Fibroblast of lung (primary cell): ENCODE measurements at places on chromosomes 1 and 21. TPM values are rescaled to one million over a fixed set of nuclear protein-coding genes. Genes with fewer than 3 reads are reported as not detected.
A peak's percentile ranks its signal among the peaks of the same experiment; 100 is the strongest.

Gene IGSF5
- total RNA-seq, result not detected in 2 replicates

Gene RGS8
- not detected in 2 replicates for total RNA-seq

Gene RAB7B
- 5.4 and 9.1 TPM in 2 replicates for total RNA-seq

GRCh38 chr1:93597709-93598108 lies 83.9 kb downstream of the BCAR3 start:
- DNase-seq, result peak; percentile 62
- no peaks in the 10 kb centered on the region for H3K27me3 ChIP-seq
- no peak overlapping the region for H3K27ac ChIP-seq
- no peak overlapping the region for H3K4me3 ChIP-seq

DNA sequence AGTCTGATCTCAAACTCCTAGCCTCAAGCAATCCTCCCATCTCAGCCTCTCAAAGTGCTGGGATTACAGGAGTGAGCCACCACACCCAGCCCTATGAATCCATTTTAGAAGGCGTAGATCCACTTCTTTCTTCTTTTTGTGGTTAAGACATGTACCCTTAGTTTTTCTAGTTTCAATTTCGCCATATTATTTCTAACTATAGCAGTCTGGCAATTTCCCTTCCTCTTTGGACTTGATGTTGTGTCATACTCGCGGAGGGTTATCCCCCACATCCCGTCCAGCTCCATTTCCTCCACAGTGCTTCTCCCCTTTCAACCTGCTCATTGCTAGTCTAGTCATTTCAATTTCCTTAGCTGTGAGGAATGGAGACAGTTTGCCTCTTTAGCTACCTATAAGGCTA lies 5.2 kb upstream of the LRRC8D start:
- H3K4me3 ChIP-seq, result no peak overlapping the region
- H3K27ac ChIP-seq, result no peak overlapping the region

GRCh38 chr1:36269408-36269838 lies 36.7 kb upstream of the SH3D21 start:
- peaks cover 7% of the 10 kb centered on the region for H3K36me3 ChIP-seq
- no peak overlapping the region for H3K4me3 ChIP-seq
- no peaks in the 10 kb centered on the region for H3K4me1 ChIP-seq
- no peaks in the 10 kb centered on the region for H3K27me3 ChIP-seq
- H3K27ac ChIP-seq, result no peak overlapping the region

GRCh38 chr21:43645136-43645891 lies 14.0 kb downstream of the HSF2BP start:
- DNase-seq, result peak; percentile 80
- no peaks in the 10 kb centered on the region for H3K36me3 ChIP-seq
- no peak overlapping the region for H3K27ac ChIP-seq
- no peaks in the 10 kb centered on the region for H3K27me3 ChIP-seq
- H3K4me1 ChIP-seq, result peaks cover 8% of the 10 kb centered on the region
- H3K4me3 ChIP-seq, result no peak overlapping the region

DNA sequence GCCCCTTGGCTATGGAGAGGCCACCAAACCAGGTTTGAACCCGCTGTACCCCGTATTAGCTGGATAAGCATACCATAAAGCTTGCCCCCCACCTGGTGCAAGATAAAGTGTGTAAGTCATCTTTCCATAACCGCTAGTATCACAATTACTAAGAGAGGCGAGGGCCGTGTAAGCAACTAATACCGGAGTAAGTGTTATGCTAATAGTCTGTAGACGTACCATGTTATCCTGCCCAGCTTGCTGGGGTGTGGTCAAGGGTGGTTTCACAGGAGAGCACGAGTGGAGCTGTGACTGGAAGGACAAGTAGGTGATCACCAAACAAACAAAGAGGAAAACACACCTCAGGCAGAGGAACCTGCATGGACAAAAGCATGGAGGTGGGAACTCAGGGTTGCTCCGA lies 3.6 kb upstream of the TNFRSF1B start:
- H3K27ac ChIP-seq, result no peak overlapping the region
- no peak overlapping the region for H3K4me3 ChIP-seq
- H3K27me3 ChIP-seq, result no peaks in the 10 kb centered on the region
- DNase-seq, result no peak
- no peaks in the 10 kb centered on the region for H3K36me3 ChIP-seq

DNA sequence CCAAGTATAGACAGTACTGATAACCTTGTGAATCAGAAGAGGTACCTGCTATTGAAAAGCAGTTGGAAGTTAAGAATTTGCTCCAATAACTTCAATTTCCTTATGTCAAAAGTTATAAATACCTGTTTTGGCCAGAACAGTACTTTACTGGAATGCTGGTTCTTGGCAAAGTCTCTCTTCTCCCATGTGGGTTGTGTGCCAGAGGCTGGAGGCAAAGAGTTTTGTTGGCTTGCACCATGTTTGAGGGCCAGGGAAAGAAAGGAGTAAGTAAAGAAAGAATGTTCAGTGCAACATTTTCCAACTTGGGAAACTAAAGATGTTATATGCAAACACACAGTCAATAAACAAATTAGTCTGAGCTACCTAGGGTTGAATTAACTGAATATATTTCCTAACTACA lies 67.0 kb upstream of the DYNLT5 start:
- peak; percentile 40 for DNase-seq
- no peaks in the 10 kb centered on the region for H3K4me1 ChIP-seq
- H3K27me3 ChIP-seq, result no peaks in the 10 kb centered on the region
- no peak overlapping the region for H3K4me3 ChIP-seq
- no peak overlapping the region for H3K27ac ChIP-seq

DNA sequence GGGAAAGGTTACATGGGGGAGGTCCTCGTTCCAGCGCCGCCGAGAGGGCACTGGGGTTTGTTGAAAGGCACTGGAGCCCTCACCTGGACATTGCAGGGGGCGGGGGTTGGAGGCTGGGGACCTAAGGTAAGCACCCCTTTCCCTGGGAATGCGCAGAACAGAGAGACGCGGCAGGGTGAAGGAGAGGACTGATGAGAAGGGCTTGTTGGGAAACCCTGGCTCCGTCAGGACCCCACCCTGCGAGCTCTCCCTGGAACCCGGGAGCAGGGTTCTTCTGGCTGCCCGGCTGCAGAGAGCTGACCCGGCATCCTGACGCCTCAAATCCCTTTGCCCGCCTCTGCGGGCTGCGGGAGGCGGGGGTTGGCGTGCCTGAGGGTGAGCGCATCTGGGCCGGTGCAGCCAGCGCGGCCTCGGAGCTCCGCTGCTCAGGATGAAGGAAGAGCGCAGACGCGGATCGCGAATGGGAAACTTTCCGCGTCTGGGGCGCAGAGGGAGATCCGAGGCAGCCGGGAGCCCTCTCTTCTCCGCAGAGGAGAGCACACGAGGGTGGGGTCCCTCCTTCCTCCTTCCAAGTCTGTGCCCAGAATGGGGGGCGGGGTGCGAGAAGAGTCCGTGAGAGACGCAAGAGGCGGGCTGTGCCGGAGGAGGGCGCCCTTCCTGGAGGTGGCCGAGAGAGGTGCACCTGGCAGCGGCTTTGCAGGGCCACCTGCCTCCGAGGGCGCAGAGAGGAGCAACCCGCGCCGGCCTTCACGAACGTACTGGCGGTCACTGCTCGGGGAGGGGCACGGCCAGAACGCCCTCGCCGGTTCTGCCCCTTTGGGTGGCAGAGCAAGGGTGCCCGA lies 2.4 kb downstream of the IGSF21 start:
- H3K4me1 ChIP-seq, result no peaks in the 10 kb centered on the region
- H3K4me3 ChIP-seq, result no peak overlapping the region
- H3K27me3 ChIP-seq, result peaks cover 42% of the 10 kb centered on the region
- no peak overlapping the region for H3K27ac ChIP-seq
- DNase-seq, result peak; percentile 4

DNA sequence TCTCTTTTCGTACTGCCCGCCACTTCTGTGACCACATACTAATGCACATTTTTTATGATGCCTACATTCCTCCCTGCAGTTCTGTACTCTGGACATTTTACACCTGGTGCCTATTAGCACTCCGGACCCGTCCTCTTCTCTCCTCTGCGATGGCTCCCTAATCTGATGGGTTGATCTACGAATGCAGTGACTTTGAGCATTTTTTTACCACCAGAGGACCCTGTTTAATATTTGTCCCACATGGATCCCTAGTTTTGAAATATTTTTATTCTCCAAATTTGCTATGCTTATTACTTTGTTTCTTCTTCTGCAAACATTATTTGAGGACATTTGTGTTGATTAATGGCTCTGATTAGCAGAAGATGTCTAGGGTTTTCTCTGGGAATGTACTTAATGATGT lies 5.2 kb downstream of the PPFIA4 start:
- H3K36me3 ChIP-seq, result no peaks in the 10 kb centered on the region
- H3K4me3 ChIP-seq, result no peak overlapping the region
- H3K4me1 ChIP-seq, result no peaks in the 10 kb centered on the region
- no peak overlapping the region for H3K27ac ChIP-seq
- no peak for DNase-seq

GRCh38 chr1:225851805-225852204 lies 30.4 kb downstream of the TMEM63A start:
- peaks cover 11% of the 10 kb centered on the region for H3K36me3 ChIP-seq
- no peaks in the 10 kb centered on the region for H3K4me1 ChIP-seq
- H3K4me3 ChIP-seq, result no peak overlapping the region
- no peak overlapping the region for H3K27ac ChIP-seq
- H3K27me3 ChIP-seq, result no peaks in the 10 kb centered on the region

- H3K27me3 ChIP-seq, result peaks cover 28% of the 10 kb centered on the region
- no peak overlapping the region for H3K4me3 ChIP-seq
- H3K36me3 ChIP-seq, result no peaks in the 10 kb centered on the region
- no peak overlapping the region for H3K27ac ChIP-seq
- DNase-seq, result no peak
Measured at GRCh38 chr1:154193821-154194220, 1.9 kb upstream of the TPM3 start.

DNA sequence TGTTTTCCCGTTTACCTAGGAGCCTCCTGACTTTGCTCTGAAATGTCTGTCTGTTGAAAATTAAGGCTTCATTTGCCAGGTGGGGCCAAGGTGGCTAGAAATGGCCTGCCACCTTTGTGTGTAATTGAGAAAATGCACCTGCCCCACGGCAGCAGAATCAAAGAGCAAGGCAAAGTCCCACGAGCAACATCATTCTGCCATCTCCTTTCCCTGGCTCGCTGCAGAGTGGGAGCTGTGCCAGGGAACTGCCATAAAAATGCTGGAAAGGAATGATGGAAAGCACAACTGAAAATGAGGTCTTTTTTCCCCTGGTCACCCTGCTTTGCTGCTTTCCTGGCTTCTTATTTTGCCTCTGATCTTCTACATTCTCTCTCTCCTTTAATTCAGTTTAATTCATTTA lies 5.5 kb upstream of the OLFML2B start:
- no peaks in the 10 kb centered on the region for H3K36me3 ChIP-seq
- no peak overlapping the region for H3K4me3 ChIP-seq
- no peaks in the 10 kb centered on the region for H3K4me1 ChIP-seq
- no peaks in the 10 kb centered on the region for H3K27me3 ChIP-seq
- DNase-seq, result no peak
- no peak overlapping the region for H3K27ac ChIP-seq

GRCh38 chr1:73998348-73998959 lies 199.5 kb downstream of the LRRIQ3 start:
- peak; percentile 37 for DNase-seq
- H3K36me3 ChIP-seq, result no peaks in the 10 kb centered on the region
- H3K4me3 ChIP-seq, result no peak overlapping the region
- H3K4me1 ChIP-seq, result no peaks in the 10 kb centered on the region

- DNase-seq, result no peak
- H3K4me3 ChIP-seq, result no peak overlapping the region
- peaks cover 15% of the 10 kb centered on the region for H3K27me3 ChIP-seq
- H3K36me3 ChIP-seq, result no peaks in the 10 kb centered on the region
- H3K4me1 ChIP-seq, result no peaks in the 10 kb centered on the region
- H3K27ac ChIP-seq, result no peak overlapping the region
Measured at GRCh38 chr1:201332021-201332420, 45.5 kb downstream of the TNNT2 start.

- no peak overlapping the region for H3K27ac ChIP-seq
- H3K4me1 ChIP-seq, result no peaks in the 10 kb centered on the region
- H3K4me3 ChIP-seq, result no peak overlapping the region
- DNase-seq, result no peak
Measured at GRCh38 chr21:33197496-33197895, 32.2 kb upstream of the IFNAR2 start.

DNA sequence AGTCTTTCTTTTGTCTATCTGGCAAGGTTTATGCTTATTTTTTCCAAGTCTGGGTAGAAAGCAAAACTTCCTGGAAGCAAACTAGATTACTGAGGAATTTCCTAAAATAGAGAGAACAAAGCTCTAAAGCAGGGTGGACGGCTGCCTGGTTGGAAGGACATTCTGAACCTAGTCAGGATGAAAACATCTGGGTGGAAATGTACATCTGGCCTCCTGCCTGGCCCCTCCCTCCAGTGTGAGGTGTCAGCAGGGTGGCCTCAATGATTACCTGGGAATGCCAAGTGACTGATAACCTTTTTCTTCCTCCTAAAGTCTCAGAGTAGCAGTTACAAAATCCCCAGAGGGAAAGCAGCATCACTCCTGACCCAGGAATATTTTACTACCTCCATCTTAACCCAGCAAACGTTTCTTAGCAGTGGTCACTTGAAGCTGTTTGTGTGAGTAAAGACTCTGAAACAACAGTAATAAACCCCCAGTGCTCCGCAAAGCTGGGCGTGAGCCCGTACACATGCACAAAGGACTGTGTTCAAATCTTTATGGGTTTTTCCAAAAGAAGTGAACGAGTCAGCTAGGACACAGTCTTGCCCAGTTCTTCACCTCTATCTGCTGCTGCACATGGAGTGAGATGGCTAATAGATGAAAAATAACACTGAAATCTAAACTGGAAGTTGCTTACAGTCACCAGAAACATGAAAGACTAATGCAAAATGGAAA lies 18.9 kb downstream of the ANGPTL7 start:
- no peaks in the 10 kb centered on the region for H3K4me1 ChIP-seq
- H3K36me3 ChIP-seq, result peaks cover 8% of the 10 kb centered on the region
- H3K27me3 ChIP-seq, result no peaks in the 10 kb centered on the region
- DNase-seq, result no peak

DNA sequence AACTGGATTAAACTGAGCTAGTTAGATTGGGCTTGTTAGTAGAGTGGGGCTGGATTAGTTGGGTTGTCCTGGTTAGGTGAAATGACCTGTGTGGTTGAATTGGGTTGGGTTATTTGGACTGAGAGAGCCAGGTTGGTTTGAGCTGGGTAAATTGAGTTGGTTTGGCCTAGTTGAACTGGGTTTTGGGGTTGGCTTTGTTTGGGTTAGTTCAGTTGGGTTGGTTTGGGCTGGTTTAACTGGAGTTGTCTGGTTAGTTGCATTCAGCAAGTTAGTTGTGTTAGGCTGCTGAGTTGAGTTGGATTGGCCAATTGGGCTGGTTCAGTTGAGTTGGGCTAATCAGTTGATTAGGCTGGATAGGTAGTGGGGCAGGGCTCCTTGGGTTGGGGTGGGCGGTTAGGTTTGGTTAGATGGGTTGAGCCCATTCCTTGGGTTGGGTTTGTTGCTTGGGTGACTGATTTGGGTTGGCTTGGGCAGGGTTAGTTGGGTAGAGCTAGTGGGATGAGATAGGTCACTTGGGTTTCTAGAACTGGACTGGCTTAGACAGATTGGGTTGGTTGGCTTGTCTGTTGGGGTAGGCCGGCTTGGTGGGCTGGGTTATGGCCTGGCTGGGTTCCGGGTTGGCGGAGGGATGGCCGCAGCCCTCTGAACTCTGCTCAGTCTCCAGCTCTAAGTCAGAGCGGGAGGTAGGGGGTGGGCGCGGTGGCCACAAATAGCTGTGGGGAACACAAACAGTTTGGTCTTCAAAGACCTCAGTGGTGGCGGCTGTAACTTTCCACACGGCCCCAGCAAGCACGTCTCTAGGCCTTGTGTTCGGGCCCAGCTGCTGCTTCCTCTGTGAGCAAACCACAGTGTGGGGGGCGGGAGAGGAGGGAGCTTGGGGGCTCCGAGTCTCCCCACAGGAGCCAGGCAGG lies 67.2 kb upstream of the RUNX3 start:
- no peak overlapping the region for H3K27ac ChIP-seq
- H3K4me3 ChIP-seq, result no peak overlapping the region
- no peaks in the 10 kb centered on the region for H3K4me1 ChIP-seq
- no peaks in the 10 kb centered on the region for H3K27me3 ChIP-seq
- H3K36me3 ChIP-seq, result no peaks in the 10 kb centered on the region
